Central memory CD8-positive, alpha-beta T cell (primary cell): ENCODE measurements at places on chromosomes 7 and 10.

DNA sequence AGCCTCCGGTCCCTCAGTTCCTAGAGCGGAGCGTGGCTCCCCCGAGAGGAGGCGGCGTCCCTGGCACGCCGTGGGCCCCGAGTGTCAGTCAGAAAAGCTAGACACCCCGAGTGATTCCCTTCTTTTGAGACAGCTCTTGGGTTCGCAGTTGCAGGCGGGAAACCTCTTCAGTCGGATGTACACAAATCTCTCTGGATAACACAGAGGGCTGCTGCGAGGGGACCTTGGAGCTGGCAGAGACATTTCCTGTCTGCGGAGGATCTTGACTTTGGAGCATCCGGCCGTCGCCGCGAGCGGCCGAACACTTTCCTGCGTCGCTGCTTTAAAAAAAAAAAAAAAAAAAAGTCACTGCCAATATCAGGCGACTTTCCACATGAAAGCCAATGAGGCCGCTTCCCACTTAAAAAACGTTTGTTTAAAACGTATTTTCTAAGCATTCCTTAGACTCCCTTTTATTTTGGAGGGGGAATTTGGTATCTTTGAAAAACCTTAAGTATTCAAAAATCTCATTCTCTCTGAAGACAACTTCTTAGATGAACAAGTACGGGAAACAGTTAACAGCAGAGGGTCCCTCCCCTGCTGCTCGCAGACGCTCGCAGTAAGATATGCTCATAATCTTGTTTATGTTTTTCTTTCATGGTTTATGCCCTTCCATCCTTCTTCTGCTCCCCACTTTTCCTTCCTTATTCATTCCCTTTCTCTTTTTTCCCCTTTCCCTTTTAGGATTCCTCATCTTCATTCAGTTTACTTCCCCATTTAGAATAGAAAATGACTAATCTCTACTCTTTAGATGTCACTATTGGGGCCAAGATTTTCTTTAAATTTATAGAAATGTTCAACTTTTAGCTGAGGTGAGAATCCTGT, 10.0 kb downstream of the HHEX start:
- DNase-seq = no peak

DNA sequence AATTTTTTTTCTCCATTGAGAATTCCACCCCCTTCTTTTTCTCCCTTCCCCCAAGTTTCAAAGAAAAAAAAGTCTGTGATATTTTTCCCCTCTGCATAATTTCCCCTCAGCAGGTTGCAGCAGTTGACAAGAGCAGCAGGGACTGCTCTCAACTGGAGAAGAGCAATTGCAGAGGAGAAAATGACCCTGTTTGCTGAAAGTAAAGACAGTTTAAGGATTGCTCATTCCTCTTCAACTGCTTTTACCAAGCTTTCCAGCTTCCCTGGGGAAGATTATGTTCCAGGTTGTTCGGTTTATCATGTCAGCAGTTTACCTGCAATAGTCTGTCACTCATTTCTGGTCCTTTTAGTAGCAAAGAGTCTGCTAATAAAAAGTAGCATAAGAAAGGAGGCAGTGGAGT, 16.2 kb downstream of the AGK start:
- DNase-seq = no peak

DNA sequence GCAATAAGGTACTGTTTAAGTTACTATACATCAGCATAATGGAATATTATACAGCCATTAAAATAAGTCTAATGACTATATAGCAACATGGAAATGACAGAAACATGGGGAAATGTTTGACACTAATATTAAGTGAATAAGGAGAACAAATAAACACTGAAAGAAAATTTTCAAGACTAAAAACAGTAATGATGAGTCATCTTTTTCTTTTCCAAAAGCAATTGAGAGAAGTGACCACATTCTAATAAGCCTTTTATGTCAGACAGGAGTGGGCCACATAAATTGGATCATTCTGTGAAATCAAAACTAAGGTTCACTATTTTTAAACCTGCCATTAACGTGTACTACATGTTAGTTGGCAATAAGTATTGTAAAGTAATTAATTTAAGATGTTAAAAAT, 187.5 kb downstream of the AHR start:
- DNase-seq = no peak

DNA sequence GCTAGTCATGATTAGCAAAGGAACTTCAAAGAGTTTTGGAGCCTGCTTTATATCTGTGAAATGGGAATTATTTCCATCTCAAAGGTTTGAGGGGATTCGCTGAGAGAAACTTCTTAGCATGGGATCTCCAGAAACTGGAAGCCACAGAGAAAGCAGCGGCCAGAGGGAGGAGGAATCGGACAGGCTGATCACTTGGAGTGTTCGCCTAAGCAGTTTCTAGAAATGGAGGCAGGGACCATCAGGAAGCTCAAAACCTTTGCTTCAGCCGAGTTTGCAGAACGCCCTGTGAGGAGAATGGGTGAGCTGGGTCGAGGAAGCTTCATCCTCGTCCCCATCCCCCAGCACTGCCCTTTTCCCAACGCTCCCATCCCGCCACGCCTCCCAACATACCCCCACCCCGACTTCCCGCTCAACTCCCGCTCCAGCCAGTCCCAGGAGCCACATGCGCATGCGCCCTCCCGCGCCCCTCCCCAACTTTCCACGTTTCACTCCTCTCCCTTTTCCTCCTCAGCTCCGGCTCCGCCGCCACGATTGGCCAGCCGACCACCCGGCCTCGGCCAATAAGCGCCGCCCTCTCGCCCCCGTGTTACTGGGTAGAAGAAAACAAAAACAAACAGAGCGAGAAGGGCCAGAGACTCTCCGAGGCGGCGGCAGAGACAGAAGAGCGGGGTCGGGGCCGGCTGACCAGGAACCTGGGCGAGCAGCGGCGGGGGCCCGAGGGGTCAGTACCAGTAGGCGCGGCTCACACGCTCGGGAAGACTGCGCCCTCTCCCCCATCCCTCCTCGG, at the start of gene PDCD4:
PDCD4 (plus strand) TSS at position 631 of the 787 bp plus-strand sequence. CDS start 4,100 bp downstream, outside the sequence.
- peak; percentile 84 for DNase-seq

- DNase-seq = no peak
Measured at GRCh38 chr7:152144557-152145245, 119.2 kb downstream of the GALNT11 start.

DNA sequence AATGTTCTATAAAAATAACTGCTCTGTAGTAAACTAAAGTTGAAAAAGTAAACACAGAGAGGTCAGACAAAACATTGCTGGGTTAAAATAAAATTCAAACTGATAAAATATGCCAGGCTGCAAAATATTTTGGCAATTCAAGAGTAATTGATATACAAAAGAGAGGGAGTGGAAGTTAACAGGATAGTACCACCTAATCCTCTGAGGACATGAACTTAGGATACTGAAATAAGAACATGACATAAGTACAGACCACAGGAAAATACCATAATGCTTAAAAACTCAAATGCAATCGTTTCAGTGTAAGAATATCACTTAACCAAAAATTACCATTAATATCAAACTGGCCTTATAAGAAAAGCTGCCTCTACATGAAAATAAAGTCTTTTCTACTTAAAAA, 37.6 kb upstream of the GPR22 start:
- no peak for DNase-seq

DNA sequence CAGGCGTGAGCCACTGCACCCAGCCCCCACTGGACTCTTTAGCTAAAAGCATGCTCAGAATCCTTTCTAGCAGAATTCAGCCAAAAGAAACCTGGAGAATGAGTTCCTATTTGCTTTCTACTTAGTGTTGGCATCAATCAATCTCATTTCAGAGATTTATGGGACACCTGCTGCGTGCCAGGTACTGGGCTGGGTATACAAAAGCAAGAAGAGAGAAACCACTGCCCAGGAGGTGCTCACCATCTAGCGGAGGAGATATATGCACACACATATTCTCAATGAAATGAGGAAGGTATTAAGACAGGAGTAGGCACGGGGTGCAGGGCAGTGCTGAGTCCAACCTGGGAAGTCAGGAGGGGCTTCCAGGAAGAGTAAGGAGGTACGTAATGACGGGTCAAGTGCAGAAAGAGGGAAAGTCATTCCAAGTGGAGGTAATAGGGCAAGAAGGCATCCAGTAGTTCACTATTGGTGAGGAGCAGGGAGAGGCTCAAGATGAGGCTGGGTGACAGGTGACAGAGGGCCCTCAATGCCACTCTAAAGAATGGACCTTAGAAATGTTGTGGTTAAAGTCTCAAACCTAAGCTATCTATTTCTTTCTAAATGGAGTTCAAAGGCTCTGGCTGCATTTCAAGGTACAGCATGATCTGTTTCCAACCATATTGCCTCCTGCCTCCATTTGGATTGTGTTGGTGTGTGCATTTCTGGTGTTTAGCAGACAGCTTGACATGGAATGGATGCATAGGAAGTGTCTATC, 22.1 kb downstream of the ABLIM1 start:
- DNase-seq = no peak

DNA sequence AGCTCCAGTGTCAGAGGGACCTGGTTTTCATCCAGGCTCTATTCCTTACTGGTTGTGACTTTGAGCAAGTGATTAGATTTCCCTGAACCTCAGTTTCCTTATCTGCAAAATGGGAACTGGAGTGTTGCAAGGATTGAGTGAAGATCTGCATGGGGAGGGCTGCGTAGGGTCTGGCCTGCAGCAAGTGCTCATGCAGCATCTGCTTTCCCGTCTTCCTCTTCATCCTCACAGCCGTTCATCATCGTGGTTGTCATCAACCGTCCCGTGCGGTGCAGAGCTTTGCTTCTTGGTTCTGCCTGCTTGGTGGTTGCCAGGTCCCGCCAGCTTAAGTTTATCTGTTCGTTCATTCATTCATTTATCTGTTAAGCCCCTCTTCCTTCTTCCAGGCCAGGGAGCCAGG, 135.0 kb downstream of the GRK5 start:
- DNase-seq = no peak

- DNase-seq = no peak
Measured at GRCh38 chr7:107614425-107614824, 34.4 kb downstream of the BCAP29 start.

DNA sequence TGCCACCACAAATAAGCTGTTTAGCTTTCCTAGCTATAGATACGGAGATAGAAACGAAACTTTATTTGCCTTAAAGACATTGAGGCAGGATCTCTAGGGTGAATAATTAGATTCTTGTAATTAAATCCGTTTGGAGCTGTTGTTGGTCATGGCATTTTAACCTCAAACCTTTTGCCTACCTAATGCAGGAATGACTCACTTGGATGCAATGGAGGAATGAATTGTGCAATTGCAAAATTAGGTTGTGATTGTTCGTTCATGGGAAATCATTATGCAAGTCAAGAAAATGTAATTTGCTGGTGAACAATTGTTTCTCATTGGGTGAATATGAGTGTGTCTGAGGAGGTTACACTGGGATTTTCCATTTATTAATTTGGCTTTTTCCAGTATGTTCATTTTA, 703.5 kb downstream of the GATA3 start:
- DNase-seq = no peak

GRCh38 chr7:155789001-155789725, 23.1 kb downstream of the SHH start:
- DNase-seq = no peak

DNA sequence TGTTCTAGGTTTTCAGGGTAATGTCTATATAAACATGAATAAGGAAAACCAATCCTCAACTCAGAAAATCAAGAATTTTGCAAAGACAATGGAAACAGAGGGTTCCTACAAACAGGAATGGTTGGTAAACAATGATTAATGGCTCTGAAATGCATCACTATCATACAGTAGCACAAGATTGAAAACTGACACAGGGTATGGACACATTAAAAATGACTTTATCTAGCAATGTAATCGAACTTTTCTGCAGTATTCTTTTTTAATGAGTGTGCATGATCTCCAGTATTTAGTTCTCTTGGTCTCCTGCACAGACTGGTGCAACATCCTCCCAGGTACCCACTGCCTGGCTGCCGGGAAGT, 15.9 kb downstream of the GRB10 start:
- DNase-seq = no peak

DNA sequence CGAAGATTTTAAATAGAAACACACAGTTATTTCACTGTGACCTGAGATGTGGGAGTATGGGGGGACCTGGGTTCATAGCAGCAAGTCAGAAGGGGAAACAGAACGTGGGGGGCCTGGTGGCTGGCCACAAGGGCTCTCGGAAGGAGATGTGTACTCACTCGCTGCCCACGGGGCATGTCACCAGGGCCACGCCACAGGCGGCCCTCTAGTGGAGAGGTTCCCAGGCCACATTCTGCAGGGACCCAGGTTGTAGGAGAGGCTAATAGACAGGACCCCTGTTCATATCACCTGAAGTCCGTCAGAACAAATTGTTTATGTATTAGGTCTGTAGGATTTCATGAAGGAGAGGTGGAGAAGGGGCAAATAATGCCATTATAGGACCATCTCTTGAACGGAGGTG, 25.1 kb upstream of the SVOPL start:
- no peak for DNase-seq

DNA sequence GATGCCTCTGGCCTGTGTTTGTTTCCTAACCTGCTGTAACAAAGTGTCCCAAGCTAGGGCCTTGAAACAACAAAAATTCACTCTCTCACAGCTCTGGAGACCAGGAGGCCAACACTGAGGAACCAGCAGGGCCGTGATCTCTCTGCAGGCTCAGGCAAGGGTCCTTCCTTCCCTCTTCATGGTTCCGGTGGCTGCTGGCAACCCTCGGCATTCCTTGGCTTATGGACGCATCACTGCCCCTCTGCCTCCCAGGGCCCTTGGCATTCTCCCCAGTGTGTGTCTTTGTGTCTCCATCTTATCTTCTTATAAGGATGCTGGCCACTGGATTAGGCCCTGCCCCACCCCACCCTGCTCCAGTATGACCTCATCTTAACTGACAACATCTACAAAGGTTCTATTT, 17.0 kb downstream of the CNPY1 start:
- DNase-seq = no peak

- no peak for DNase-seq
Measured at GRCh38 chr10:27794157-27794556, 48.5 kb upstream of the MKX start.

GRCh38 chr7:36265680-36266079, 112.6 kb downstream of the EEPD1 start:
- DNase-seq = no peak

- DNase-seq = no peak
Measured at GRCh38 chr7:108132551-108133265, 2.5 kb upstream of the LAMB4 start.

DNA sequence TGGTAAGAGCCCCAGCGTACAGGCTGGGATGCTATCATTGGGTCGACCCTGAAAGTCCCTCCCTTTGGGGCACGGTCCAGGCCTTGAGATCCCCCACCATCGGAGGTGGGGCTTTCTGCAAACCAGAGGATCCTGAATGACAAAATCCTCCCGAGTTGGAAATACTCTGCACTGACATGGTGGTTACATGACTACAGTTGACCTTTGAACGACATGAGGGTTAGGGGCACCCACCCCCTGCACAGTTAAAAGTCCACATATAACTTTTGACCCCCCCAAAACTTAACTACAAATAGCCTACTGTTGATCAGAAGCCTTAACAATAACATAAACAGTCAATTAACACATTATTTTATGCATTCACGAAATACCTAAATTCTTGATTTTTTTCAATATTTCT, 13.1 kb downstream of the HSPA12A start:
- DNase-seq = no peak
